ENCODE measurements at places on chromosomes 2 and 18.
A peak's percentile ranks its signal among the peaks of the same experiment; 100 is the strongest.

DNA sequence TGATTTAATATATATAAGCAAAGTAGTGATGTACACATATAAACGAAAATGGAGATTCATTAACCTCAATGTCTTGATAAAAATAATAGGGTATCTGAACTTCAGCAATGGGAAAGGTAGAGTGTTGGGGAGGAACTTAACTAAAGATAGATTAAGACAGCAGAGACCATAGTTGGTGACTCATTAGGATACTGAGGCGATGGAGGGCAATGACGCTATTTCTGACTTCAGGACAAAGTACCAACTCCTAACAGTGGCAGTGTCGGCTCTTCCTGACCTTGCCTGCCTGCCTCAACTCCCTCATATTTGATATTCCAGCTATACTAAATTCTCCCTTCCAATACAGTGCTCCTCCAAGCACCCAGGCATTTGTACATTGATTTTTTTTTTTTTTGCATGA is 98.6 kb downstream of the CDH2 start:
- DNase-seq = no peak

GRCh38 chr2:20818820-20819219 is 4.1 kb downstream of the LDAH start:
- DNase-seq = no peak

DNA sequence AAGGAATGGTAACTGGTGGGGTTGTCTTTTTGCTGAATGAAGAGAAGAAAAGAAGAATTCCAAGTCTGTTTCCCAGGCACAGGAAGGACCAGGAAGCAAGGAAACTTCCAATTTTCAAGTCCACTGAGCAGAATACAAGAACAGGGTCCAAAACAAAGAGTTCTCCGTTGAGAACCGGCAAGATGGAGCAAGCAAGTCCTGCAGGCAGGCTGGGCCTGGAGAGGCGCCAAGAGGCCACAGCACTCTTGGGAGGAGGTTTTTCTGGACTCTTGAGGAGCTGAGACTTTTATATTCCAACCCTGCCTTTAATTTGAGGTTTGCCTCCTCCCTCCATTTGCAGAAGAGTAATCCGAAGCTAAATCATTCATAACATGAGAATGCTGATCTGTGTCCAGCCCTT is 224.5 kb downstream of the IKZF2 start:
- DNase-seq = no peak

- peak; percentile 93 for DNase-seq
Observed at GRCh38 chr2:225010804-225011203, 31.5 kb downstream of the DOCK10 start.

DNA sequence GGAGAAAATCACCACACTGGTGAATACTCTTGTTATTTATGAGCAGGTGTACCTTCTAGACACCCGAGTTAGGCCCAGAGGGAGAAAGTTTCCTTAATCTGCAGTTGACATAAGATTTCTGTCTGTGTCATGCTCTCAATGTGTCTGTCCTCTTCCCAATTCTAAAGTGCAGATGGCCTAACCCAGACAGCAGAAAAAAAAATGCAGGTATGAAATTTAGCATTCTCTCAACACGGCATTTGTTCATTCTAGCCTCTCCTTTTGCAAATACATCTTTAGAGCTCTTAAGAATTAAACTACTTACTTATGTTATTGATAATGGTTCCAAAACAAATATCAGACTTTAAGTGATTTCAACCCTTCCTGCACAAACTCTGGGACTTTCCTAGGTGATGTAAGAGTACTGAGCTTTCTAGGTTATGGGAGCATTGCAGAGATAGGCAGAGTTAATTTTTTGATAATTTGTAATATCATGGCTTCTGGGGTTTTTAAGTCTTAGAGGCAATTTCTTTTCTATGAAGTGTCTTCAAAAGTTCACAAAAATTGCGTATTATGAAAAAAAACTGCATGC is 32.9 kb upstream of the ITGB6 start:
- DNase-seq = no peak

DNA sequence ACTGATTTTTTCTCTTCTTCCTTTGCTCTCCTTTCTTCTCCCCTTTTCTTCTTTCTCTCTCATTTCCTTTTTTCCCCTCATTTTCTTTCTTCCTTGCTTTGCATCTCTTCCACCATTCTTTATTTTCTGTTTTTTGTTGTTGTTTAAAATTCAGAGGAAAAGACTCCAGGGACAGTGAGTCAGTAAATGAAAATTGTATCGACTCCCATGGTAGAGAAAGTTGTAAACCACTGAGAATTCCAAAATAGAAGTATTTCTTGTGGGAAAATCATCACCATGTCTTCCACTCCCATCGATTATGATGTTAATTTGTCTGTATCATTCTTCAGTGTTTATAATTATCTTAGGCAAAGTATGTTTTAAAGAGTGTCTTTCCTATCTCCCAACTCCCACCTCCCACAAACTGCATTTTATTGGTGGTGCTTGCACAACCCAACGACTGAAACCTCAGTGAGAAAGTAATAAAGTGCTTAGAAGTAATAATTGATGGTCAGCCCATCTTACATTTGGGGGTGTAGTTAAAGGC is 134.3 kb downstream of the IRS1 start:
- no peak for DNase-seq

GRCh38 chr18:3441290-3441689 is 8.7 kb upstream of the TGIF1 start:
- peak; percentile 61 for DNase-seq

DNA sequence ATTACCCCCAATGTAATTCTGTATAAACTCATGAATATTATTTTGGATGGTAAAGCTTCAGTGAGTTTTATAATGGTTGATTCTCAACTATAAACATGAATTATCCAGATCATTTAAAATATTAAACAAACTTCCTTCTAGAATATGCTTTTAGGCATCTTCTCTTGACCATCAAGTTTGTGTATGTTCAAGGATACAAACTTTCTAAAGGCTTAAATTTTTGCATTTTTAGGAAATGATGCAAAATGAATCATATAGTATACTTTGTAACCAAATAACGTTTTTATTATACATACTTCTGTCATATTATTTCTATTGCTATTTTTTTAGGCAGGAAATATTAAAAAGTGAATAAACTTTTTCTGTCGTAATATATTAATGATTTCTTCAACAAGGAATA is 62.8 kb downstream of the OSBPL6 start:
- DNase-seq = no peak

- no peak for DNase-seq
Observed at GRCh38 chr18:3388980-3389379, 61.0 kb upstream of the TGIF1 start.

DNA sequence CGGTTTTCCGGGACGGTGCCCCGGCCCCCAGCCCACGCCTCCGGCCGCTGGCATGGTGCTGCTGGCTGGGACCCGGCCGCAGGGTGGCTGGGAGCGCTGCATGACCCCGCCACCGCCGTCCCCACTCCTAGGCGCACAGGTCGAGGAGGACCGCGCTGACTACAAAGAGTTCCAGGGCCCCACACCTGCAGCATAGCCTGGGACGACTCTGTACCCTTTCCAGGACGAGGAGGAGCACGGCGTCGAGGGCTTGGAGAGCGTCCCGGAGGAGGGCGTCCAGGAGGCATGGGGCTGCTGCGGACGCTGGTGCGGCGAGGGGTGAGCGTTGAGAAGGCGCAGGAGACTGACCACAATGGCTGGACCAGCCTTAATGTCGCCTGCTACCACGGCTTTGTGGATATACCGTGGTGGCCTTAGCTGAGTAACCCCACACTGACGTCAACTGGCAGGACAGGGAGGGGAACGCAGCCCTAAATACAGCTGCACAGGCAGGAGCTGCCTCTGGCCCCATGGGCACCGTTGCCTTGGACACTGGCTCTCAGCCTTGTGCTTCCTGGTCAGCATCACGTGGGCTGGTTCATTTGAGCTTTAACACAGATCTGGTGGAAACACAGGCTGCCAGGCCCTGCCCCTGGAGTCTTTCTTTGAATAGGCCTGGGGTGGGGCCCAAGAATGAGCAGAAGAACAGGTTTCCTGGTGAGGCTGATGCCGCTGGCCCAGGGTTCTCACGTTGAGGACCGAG is 40.9 kb upstream of the TRIM43B start:
- peak; percentile 35 for DNase-seq

DNA sequence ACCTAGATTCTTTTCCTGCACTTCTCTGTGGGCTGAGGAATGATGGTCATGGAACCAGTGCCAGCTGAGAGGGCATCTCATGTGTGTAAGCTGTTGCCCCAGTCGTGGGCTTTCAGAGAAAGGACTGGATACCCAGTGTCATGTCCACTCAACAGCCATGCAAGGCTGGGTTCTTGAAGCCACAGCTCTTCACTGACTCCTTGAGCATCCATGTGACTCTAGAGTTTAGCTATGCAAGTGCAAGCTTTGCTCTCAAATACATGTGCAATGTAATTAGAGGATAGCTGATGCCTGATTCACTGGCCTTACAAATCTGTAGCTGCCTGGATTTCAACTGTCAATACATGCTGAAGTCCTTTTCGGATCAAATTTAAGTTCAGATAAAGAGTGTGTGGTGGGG is 46.8 kb upstream of the EML6 start:
- DNase-seq = peak; percentile 83

DNA sequence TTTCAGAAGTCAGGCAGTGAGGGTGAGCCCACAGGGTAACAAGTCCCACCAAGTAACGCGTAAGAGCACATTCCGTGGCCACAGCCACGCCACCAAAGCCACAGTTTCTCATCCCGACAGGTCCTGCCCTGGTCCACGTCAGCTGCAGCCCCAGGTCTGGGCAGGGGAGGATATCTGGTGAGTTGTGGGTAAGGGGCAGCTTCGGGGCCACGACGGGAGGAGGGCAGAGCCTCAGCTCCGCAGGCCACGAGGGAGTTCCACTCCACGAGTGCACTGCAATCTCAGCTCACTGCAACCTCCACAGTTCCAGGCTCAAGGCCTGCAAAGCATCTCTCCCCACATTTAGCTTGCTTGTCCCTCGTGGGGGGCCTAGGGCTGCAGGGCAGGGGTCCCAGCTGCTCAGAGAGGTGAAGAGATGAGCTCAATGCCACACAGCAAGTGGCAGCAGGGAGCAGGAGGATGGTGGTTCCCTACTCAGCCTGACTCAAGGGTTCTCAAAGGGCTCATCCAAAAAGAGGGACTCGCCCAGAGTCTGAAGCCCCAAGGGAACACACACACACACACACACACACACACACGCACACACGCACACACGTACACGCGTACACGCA is 12.5 kb downstream of the SNORC start:
- no peak for DNase-seq

- DNase-seq = no peak
Observed at GRCh38 chr2:209970271-209970670, 32.2 kb upstream of the RPE start.

DNA sequence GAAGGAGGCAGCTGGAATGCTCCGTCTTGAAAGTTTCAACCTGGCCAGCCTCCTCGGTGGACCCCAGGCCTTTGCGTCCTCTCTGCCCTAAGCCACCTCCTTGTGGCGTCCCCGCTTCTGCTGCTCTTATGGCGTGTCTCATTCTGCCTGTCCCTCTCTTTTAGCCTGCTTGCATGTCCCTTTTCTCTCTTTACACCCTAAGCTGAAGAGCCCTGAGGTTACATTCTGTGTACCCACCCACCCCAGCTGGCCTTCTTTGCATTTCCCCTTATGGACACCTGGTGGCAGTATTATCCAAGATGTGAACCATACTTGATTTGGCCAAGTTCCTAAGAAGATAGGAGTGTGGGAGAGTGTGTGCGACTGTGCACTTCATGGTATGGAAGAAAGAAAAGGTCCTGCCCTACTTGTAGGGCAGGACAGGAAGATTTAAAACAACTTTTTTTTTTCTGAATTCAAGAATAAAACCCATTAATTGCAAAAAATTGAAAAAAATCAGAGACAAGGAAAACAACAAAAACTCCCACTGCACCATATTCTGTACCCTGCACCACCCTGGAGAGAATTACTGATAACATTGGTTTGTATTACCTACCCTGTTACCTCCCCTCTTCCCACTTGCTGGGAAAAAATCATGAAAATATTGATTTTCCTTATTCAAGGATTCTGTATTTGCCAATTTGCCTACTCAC is 77.4 kb downstream of the DYSF start:
- DNase-seq = peak; percentile 70
